T-helper 22 cell (primary cell): ENCODE measurements at places on chromosomes 11 and 22.

GRCh38 chr11:61616434-61616833, 35.6 kb upstream of the SYT7 start:
- DNase-seq, result no peak

DNA sequence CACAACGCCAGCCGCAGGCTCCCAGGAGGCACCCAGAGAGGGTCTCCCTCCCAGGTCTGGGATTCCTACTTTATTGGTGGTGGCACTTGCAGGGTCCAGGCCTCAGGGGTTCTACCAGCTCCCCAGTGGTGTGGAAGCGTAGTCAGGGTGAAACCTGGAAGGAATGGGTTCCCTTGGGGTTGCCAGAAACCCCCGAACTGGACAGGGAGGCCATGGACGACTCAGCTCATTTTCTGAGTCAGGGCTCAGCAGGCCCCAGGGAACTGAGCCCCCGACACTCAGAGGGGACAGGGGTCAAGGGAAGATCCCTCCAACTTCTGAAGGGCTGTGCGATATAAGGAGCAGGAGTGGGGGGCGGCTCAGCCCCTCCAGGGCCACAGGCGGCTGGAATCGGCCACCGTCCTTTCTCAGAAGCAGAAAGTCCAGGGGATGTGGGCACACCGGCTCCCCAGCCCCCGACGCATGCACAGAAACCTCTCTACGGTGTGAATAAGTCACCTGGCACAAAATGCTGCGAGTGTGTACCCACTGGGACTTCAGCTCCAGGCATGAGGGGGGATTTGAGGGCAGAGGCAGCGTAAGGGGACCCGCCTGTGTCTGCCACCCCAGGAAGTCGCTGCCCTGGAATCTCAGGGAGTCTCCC, 25.1 kb downstream of the MRGPRG start:
- no peak for DNase-seq

GRCh38 chr11:11407065-11407762, 54.2 kb upstream of the CSNK2A3 start:
- no peak for DNase-seq

GRCh38 chr11:30583476-30584280, 2.5 kb downstream of the MPPED2 start:
- no peak for DNase-seq

- DNase-seq, result no peak
Observed at GRCh38 chr11:117725048-117725734, 71.8 kb downstream of the DSCAML1 start.

GRCh38 chr22:37893583-37893983, 12.5 kb upstream of the MICALL1 start:
- DNase-seq, result no peak

- no peak for DNase-seq
Observed at GRCh38 chr11:79055856-79056631, 384.8 kb downstream of the TENM4 start.

DNA sequence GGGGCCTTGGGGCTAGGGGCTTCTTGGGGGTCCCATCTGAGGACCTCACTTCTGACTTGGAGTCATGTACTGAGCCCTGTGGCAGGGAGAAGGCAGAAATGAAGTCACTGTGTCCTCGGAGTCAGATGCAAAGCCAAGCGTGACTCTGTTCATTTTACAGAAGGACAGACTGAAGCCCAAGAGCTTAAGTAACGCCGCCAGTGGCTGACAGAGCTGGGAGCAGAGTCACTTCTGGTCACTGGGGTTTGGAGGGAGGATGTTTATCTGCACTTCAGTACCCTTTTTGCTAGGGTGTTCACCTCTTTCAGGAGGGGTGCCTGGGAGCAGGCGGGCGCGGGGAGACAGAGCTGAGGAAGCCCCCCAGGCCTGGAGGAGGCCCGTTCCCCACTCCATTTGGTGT, 10.7 kb downstream of the CD6 start:
- no peak for DNase-seq
